ENCODE measurements at places on chromosomes 3 and 15.

DNA sequence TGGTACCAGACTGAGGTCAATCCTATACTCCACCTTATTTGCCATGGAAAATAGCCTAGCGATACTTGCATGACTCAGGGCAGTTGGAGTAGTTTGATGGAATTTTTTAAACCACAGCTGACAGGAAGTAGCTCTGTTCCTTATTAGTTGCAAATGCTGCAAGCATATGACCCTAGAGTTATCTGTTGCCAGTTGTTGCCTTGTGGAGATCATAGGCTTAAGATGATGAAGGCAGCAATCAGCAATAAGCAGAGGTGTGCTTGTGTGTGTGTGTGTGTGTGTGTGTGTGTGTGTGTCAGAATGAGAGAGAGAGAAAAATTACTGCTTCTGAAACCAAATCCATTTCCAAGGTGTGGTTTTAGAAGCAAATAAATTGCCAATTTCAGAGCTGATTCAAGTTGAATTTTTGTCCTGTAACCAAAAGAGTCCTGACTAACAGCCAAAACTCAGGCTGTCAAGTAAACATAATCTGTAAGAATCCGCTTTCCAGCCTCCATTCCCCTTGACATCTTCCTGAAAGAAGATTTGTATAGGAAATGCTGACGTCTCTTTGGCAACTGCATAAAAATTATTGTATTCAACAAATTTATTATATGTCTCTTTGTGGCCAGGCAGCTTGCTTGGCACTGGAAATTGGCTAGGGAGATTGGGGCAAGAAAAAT, 141.2 kb downstream of the SERPINI1 start:
- DNase-seq: no peak

DNA sequence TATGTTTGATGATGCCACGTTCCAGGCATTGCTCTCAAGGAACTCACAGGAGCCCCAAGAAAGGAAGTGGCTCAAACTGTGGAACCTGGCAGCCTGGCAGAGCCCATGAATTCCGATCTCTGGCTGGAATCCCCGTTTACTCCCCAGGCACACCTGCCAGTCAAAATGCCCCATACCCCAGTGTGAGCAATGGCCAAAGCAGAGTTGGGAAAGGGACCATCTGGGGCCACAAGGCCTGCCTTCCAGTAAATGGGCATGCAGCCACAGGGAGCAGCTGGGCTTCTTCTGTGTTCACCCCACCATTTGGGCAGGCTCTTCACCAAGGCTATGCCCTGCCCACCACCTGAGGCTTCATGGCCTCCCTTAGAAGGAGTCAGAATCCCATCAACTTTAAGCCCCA, 257.0 kb upstream of the GOLGA6L4 start:
- no peak for DNase-seq

- no peak for DNase-seq
These were observed 24.0 kb upstream of the AADAC start for GRCh38 chr3:151789853-151790463.

- DNase-seq: peak; percentile 52
These were observed 804 bp upstream of the BRPF1 start for GRCh38 chr3:9730657-9731205.

DNA sequence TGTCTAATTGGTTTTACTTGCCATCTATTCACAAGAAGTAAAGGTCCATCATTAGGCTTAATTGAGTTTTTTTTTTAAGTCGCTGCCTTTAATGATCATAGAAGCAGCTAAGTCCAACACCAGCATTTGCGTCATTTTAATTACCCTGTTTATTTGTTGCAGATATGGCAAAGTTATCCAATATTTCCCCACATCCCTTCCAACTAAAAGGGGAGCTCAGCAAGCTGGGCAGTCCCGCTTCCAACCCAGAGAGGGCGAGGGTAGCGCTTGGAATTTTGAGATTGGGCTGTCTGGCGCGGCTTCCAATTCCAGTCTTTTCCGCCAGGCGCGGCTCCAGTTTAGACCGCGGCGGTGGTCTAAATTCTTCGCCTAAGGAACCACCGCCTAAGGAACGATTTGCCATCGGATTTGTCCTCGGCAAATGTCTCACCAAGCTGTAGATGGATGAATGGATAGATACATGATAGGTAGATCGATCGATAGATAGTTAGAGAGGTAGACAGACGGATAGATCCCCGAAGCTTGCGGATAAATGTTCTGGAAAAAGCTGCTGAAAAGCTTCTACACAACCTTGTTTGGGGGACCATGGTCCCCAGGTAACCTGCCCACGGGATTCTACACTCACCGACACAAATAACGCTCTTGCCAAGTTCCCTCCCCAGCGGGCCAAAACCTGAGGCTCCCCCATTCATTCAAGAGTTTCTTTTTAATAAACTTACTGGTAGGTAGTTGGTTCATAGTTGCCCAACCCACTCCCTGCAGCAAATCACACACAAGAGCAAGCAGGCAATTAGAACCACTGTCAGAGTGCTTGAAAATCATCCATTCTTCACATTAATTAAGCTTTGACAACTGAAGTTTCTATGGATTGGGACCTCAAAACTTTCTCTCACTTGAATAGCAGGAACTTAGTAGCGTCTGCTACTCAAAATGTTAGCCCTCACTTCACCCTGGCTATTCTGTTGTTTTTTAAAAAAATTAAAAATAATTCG, 49.1 kb downstream of the ZIC4 start:
- DNase-seq: no peak

Data from 8988T (cell line).